ENCODE measurements at places on chromosomes 6 and 20.

DNA sequence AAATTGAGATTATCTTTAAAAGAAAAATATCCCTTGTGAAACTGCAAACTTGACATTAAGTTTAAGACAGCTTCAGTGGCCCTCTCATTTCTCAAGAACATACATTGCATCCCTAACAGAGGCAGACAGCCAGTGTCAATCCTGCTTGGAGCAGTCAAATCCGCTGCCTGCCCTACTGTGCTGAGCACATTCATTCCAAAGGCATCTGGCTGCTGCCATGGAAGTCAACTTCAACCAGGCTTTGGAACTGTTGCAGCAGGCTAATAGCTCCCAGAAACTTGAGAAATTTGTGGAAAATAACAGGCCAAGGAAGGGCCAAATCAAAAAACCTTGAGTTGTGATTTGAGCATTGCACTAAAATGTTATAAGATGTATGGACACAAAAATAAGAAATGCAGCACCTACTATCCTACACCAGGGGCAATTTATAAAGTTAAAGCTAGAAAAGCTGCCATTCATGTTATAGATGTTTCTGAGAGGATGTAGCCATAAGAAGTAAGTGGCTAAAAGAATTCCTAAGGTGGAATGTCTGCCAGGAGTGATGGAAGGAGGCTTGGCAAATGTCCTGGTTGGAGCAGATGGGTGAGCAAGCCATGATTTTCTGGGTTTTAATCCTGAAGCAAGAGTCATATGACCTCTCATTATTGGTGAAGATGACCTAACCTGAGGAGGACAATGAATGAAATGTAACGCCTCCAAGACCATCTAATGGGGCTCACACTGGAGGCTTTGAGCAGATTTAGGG is 31.4 kb upstream of the HAO1 start:
- no peak for DNase-seq

DNA sequence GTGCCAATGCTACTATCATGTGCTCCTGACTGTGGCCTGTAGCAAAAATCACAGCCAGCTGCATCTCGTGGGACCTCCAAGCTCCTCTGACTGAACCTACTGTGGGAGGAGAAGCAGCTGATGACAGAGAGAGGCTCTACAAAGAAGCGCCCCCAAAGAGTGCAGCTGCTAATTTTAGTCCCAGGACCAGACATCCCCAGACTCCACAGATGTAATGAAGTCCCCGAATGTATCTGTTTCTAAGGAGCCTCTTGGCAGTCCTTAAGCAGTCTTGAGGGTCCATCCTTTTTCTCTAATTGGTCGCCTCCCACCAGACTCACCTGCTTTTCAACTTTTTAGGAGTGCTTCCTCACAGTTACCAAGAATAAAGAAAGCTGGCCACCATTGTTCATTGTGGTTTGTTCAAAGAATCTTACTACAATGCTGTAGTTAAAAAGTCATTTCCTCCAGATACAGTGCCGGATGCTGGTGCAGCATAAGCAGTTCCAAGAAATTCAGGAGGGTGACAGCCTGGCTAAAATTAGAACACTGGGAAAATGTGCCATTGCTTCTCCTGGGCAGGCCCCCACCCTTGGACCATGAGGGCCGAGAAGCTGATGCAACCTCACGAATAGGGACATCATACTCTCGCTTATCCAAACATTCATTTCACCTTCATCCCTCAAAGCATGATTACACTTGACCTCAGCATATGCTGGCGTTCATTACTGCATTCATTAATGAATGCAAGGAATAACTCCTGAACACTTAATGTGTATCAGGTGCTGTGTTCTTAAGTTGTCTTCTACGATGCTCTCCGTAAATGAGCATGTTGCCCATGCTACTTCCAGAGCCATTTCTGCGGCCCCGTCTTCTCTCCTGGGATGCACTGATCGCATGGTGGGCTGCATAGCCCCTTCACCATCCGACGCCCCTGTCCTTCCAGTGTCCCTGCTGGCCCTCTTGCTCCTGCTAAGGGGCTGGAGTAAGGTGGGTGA is 66.4 kb downstream of the LY86 start:
- DNase-seq: no peak

DNA sequence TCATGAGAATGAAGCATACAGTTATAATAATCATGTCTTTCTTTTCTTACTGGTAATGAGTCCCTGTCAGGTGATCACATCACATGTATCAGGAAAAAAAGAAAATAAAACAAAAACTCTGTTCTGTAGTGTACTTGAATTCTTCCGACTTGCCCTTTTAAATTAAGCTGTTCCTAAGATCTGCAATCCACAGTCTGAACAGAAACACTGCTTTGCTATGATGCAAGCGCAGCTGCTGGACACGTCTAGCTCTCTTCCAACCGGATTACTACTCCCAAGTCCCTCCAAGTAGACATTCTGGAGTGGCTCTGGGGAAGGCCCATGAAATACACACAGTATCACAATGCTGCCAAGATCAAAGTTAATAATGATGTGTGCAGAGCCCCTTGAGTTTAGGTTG is 83.7 kb downstream of the FYN start:
- DNase-seq: no peak

DNA sequence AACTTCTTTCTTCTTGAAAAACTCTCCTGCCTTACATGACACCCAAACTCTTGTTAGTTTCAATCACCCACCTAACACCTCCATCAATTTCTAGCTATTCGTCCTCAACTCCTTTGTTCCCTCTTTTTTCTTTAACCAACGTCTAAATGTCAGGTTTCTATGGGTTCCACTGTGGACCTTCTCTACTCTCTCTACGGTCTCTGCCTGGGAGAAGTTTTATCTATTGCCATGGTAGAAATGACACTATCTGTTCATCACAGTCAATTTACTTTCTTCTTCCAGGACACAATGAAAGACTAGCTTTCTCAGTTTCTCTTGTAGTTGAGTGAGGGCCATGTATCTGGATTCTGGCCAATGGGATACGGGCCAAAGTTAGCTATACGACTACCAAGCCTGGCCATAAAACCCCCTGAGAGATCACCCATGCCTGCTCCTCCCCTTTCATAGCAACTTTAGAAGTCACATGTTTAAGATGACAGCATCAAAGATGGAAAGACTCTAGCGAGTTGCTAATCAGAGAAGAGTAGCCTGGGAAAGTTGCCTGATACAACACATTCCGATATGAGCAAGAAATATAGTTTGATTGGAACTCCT is 17.9 kb downstream of the RNGTT start:
- no peak for DNase-seq

DNA sequence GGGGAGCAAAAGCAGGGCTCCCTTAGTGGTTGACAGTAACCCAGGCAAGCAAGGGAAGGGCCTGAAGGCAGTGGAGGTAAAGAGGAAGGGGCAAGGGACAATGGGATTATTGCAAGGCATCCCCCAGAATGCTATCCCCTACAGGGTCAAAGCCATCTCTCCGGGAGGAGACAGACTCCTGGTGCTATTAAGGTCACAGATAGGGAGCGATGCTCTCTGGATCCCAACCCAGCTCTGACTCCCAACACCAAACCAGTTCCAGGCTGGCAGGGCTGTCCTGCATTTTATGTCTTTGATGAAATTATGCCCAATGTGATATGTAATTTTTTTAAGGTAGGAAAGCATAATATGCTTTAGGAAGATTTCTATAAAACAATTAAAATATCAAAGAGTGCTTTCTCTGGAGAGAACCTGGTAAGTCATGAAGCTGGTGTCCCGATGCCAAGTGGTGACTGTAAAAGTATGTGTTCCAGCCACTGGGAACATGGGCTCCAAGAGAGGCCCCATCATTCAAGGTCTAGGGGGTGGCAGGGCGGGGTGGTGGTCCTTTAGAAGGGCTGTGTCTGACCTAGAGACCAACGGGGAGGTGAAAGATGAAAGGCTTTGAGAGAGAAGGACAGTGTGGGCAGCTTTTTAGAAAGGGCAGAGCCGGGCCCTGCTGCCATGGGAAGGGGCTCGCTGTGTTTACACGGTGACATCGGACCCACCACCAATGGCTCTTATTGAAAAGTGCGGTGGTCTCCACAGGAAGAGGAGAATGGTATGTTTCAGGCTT is 276.5 kb downstream of the CDC5L start:
- no peak for DNase-seq

- no peak for DNase-seq
These were observed 79.8 kb downstream of the VEGFA start for GRCh38 chr6:43849844-43850243.

DNA sequence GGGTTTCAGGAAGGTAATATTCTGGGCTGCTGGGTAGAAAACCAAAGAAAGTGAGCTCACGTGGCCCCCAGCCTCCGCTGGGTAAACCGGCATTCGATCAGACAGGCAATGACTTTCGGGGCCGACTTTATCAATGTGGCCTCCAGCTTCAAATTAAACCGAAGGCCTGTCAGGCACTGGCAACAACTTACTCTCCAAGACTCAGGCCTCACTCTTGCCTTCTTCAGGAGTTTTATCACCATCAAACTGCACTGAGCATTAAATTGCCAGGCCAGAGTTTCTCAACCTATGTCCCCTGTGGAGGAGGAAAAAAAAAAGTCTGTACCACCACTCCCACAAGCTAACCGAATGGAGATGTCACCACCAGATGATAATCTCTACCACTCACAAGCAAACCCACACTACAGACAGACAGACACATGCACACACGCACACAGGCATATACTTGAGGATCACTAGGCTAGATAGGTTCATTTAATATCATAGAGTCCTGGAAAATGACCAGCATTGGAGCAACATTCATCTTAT is 1.1 kb upstream of the MBOAT1 start:
- DNase-seq: no peak
